ENCODE measurements at places on chromosomes 12 and 14.

DNA sequence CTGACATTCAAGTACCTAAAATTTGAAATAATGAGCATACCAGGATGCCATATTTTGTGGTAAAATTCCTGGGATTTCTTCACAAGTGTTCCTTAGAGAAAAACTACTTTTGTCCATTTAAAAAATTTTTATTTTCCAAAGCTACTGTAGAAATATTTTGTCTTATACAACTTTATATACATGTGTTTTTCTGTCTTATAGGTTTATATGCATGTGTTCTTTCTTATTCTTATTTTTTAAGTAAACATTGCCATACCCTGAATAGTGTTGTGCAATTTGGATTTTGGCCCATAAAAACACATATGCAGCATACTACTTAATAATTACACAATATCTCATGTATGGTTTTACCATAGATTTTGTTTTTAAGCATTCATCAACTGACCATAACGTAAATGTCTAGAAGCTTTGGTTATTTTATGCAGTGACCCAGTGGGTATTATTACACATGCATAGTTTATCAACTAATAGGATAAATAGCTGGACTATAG lies 1107.4 kb upstream of the SEL1L start:
- DNase-seq: no peak

DNA sequence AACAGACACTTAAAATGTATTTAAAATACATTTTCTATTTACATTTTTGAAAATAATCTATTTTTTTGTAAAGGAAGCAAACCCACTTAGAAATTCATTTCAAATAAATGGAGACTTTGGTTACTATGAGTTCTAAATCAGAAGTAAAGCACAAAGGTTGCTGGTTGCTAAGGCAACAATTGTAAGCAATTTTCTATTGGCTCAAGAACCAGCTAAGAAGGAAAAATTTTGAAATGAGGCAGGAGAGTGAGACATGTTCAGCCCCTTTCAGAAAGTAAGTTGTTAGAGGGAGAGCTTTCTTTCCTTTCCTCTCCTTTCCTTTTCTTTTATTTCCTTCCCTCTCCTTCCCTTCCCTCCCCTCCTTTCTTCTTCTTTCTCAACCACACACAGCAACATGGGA lies 80.7 kb downstream of the PRMT8 start:
- DNase-seq: no peak

- no peak for DNase-seq
Measured at GRCh38 chr12:530308-530707, 70.6 kb downstream of the B4GALNT3 start.

DNA sequence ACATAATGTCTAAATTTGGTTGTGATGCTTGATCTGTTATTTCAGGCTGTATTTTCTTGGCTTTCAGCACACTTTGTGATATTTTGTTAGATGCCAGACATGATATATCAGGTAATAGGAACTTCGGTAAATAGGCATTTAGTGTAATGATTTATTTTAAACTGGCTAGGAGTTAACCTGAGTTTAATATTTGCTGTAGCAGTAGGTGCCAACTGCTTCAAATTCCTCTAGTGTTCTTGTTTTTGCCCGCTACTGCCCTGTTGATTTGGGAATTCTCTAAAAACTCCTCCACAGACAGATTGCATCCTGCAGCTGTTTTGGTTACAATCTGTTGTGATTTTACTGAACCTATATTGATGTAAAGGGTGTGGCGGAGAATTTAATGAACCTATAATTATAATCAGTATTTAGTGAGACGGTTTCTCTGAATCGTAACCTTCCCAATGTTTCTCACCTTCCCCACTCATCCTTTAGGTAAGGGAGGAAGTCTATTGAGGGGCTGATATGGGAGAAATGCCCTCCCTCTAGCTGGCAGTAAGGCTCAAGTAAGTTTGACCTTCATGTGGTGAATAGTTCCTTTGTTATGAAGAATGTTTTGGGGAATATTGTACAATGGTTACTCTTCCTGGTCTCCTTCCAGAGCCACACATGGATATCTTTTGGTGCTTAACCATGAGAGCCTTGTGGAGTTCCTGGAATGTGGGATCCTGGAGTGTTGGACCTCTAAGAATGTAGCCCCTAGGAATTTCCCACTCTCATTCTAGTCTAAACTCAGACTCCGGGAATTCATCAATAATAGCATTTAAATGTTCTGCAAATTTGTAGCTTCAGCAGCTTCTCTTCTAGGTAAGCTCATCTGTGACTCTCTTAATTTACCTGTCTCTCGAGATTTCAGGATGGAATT lies 634.1 kb downstream of the FSCB start:
- no peak for DNase-seq

DNA sequence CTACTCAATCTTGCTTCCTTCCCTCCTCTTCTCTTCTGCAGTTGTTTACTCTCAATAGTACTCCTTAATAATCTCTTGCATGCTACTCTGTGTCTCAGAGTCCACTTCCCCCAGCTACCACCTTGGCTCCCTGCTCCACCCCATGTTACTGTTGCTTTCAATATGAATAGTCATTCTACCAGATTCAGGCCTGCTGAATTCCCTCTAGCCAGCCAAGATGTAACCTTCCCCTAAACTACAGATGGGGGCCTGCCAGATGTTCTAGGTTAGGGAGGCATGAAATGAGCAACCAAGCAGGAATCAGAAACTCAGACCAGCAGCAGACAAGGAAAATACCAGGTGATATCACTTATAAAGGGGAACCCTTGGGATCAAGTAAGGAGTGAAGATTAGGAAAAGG lies 392.1 kb upstream of the DDHD1 start:
- DNase-seq: peak; percentile 16

- no peak for DNase-seq
Measured at GRCh38 chr12:96240656-96241055, 46.5 kb downstream of the ELK3 start.

- no peak for DNase-seq
Measured at GRCh38 chr14:74645244-74645643, 33.2 kb upstream of the LTBP2 start.

GRCh38 chr12:19201661-19202060 lies 72.1 kb downstream of the PLEKHA5 start:
- no peak for DNase-seq

GRCh38 chr12:69688021-69688420 lies 11.1 kb downstream of the BEST3 start:
- DNase-seq: no peak

- no peak for DNase-seq
Measured at GRCh38 chr12:49244176-49244575, 20.7 kb upstream of the TUBA1C start.

GRCh38 chr12:91562476-91562875 lies 379.9 kb upstream of the DCN start:
- DNase-seq: no peak

GRCh38 chr12:49998453-49998852 lies 25.7 kb downstream of the AQP6 start:
- no peak for DNase-seq

DNA sequence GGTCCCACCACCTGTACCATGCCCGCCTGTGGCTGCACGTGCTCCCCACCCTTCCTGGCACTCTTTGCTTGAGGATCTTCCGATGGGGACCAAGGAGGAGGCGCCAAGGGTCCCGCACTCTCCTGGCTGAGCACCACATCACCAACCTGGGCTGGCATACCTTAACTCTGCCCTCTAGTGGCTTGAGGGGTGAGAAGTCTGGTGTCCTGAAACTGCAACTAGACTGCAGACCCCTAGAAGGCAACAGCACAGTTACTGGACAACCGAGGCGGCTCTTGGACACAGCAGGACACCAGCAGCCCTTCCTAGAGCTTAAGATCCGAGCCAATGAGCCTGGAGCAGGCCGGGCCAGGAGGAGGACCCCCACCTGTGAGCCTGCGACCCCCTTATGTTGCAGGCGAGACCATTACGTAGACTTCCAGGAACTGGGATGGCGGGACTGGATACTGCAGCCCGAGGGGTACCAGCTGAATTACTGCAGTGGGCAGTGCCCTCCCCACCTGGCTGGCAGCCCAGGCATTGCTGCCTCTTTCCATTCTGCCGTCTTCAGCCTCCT lies 1.1 kb downstream of the INHBE start:
- peak; percentile 35 for DNase-seq

GRCh38 chr14:54465654-54466053 lies 23.1 kb downstream of the GMFB start:
- no peak for DNase-seq

DNA sequence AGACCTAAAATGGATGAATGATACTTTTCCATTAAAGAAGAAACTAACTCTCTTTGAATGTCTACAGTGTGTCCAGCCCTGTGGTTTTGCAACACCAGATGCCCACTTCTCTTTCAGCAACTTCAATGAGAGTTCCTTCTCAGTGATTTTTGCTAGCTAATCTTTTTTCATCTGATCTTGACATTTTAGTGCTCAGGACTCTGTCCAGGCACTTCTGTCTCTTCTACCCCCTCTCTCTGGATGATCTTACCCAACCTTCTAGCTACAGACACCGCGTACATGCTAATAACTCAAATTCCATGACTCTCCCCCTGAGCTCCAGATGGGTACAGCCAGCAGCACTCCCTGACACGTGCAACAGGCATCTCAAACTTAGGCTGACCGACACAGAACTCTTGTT lies 161.1 kb upstream of the FOXN3 start:
- DNase-seq: no peak

DNA sequence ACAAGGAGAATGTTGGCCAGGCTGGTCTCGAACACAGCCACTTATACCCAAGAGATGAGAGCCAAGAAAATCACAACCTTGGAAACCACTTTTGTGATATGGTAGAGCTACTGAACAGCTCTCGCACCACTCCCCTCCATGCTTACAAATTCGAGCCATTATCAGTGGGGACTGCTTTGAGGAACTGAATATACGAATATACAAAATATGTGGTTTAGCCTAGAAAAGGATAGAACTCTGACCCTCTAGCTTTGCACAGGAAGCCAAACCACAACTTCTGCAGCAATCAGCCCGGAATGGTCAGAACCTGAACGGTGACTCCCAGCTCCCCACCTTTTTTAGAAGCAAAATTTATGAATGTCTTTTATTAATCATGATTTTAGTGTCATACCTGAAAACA lies 129.8 kb upstream of the TMEM132C start:
- DNase-seq: no peak

DNA sequence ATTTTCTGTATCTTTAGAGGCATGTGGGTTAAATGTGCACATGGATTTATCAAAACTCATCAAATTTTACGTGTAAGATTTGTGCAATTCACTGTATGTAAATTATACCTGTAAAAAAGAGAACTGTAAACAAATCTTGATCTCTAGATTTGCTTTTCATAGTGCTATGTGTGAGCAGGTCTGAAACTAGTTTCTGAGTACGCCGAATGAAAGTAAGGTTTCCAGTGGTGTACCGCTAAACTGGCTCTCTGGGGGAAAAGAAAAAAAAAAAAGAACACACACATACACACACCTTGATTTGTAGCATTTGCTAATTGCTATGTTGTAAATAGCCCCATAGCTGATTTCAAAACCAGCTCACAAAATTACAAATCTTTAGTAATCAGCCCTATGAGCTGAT lies 8.6 kb upstream of the SLC41A2 start:
- DNase-seq: peak; percentile 18

- peak; percentile 13 for DNase-seq
Measured at GRCh38 chr12:51087818-51088217, 4.4 kb upstream of the CSRNP2 start.

DNA sequence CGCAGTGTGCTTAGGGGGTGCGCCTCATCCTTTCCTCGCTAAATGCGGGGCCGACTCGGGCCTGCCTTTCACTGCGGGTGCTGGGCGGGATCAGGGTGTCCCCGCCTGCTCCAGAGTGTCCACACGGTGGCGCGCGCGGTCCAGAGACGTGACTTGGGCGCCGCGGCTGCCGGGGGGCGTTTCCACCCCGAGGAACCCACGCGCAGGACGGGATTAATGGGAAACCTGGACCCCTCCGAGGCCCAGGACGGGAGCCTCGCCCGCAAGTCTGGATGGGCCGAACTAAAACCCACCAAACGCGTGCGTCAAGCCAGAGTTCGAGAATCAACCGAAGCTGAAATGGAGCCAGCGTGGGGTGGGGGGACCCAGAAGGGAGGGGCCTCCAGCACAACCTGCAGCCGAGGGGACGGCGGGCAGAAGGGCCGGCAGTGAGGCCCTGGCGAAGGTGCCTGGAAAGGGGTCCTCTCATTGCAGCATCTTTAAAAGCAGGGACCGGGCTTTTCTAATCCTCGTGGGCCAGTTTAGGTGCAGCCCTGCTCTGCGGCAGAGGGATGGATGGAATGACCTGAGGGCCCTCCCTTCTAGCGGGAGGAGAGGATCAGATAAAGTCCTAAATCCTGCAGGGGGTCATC lies 93.3 kb downstream of the NINJ2 start:
- DNase-seq: peak; percentile 98

DNA sequence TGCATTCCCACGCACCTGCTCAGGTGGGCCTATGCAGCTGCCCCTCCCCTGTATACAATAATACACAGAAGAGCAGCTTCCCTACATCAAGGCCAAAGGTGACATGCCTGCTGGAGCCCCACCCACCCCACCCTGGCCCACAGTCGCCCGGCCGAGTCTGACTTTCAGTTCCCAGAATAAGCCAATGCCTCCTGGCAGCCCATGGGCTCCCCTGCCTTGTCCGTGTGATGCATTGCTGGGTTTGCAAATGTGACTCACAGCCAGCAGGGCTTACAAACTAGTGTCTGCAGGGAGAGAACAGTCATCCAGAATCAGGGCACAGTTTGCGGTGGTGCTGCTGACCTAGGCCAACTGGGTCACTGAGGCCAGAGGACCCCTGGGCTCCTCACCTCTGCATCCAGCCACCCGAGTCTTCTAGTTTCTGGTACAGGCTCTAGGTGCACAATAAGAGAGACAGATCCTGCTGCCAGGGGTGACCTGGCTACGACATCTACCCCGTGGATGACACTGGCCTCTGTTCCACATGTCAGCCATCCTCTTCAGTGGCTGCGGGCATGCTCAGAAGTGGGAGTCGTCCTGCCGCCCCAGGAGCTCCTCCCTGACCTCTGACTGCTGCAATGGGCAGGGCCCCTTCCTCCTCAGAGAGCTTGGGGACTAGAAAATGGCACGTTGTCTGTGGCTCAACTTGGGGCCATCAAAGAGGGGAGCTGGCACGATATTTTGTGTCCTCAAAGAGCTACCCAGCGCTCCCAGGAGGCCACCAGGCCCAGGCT lies 84.5 kb downstream of the CHGA start:
- peak; percentile 42 for DNase-seq

GRCh38 chr12:120346031-120346430 lies 18.5 kb upstream of the PLA2G1B start:
- no peak for DNase-seq

DNA sequence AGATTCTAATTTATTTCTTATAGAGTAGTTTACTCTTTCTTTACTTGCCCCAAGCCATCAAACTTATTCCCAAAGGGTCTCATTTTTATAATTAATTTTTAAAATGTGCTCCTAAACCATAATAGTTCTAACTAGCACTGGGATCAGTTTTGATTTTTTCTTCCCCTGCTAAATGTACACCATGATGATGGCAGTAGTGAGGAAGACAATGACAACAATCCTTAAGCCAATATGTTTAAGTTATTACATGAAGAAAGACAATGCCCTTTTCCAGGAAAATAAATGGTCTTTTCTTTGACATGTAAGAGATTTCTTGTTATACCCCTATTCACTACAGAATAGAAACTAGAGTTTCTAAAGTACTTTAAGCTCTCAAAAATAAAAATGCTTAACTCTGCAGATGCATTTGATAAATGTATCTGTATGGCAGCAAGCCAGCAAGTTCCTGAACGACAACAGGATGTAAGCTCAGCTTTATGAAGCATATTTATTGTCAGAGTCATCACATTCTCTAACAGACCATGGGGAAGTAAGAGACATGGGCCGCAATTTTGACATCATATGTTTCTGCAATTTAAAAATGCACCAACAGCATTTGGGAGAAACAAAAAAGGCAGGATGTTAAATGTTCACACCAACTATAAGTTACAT lies 36.0 kb upstream of the SNX6 start:
- DNase-seq: no peak
